ENCODE measurements at places on chromosomes 4 and X.

DNA sequence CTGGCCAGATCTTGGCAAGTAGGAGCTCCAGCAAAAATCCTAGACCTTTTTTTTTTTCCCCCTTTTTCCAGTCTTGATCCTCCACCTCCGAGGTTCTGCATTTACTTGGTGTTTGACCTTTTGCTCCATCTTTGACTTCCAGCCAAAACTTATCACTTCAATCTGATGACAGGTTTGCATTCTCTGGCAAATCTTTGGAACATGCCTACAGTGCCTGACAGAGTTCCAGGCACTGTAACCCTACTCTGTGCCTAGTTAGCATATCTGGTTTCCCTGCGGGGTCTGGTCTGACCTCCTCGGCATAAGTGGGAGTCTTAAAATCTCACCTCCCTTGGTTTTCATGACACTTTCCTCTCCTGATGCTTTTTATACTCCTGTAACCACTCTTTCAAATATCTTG is 39.4 kb upstream of the NR3C2 start:
- DNase-seq: no peak

GRCh38 chr4:122855353-122855890 is 28.8 kb downstream of the FGF2 start:
- DNase-seq: no peak

- no peak for DNase-seq
Observed at GRCh38 chr4:54359919-54360650, 131.0 kb downstream of the PDGFRA start.

GRCh38 chr4:4603067-4603466 is 61.2 kb upstream of the STX18 start:
- no peak for DNase-seq

DNA sequence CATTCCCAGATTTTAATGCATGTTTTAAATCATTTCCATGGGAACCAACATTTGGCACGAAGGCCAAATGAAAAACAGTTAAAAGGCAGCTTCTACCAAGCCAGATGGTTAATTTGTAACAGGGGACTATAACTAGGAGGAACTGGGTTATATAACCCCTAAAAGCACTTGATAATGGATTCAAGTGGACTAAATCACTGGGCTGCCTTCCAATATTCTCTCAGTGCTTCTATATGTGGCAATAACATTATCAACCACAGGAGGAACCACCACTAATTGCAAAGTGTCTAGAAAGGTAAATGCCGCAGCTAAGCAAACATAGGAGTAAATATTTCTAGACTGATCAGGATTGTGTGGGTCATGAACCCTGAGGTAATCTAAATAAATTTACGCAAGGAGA is 391.5 kb downstream of the UBE2NL start:
- DNase-seq: no peak

DNA sequence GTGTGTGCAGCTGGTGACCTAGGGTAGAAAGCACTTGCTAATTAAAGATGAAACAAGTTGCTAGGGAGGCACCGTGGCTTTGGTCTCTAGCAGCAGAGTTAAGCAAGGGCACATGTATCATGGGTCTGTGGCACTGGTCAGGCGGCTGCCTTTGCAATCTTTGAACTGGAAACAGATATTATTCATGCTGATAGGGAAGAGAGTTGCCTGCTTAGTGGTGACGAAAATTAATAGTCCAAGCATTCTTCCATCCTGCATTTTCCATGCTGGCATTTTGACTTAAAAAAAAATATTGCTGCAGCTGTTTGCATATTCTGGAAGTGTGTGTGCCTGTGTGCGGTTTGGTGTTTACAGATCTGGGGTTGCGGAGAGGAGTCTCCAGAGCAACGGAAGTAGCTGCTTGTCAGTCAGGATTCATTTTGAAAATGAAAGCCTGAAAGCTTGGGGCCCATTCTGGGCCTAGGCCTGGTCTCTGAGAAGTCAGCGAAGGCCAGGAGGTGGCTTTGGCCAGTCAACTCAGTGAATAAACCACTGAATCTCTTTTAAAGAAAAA is 2.3 kb upstream of the SOWAHD start:
- DNase-seq: no peak

DNA sequence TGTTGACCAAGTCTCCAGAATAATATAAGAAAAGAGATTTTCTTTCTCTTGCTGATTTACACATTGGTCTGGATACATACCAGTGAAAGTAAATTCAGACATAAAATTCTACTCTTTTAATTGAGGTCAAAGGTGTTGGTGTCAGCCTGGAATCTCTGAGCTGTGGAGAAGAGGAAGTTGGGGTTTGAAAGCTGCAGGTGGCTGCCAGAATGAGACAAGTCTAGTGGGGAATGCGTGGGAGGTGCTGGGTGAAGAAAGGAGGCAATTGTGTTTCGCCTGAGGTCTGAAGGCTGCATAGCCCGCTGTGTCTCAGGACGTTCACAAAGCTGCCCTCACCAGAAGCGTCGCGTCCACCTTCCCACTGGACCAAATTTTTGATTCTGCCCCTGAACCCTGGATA is 31.2 kb downstream of the PHEX start:
- no peak for DNase-seq

DNA sequence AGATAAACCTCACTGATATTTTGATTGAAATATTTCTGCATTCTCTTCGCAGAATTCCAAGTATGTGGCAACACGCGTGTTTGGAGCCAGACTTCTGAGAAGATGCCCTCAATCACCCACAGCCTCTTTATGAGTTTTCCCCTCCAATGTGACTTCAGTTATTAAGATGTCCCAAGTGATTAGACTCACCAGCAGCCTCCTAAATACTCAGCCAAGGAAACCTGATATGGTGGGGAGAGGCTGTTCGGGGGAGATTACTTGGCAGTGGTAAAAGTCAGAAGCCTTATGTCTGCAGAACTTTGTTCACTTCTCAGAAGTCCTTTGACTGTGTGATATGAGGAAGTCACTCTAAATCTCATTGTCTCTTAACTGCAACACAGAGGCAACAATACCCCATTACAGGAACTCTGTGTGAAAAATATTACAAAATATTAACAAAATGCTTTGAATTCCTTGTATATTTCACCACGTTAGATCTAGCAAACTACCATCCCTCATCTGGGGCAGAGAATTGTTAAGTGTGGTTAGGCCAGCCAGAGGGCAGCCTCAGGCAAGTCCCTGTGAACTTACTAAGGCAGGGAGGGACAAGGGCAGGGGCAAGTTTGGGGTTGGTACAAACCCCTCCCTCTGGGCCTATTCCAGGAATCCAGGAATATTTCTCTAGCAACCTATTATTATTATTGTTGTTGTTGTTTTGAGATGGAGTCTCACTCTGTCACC is 151.4 kb upstream of the USP9X start:
- DNase-seq: peak; percentile 15

DNA sequence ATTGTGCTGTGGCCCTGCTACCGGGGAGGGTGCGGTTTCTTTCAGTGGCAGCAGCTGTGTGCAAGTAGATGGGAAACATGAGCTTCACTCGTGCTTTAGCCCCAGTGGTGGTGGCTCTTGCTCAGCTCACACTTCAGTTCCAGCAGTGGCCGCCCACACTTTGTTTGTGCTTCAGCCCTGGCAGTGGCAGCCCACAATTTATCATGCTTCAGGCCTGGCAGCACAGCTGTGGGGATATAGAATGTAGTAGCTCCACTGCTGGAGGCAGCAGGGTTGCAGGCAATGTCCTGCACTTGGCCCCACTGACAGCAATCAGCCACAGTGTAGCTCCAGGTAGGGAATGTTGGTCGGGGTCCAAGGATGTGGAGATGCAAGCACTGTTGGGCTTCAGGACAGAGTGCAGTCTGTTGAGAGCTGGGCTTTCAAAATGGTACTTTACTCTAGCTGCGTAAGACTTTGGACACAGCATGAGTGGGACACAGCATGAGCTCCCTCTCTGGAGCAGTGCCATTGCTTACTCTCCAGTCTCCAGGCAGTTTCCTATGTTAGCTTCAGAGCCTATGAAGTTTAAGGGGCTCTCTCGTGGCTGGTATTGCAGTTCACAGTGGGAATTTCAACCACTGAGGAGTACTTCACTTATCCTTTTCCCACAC is 413.1 kb downstream of the PDGFC start:
- no peak for DNase-seq

GRCh38 chr4:140996766-140997165 is 136.5 kb downstream of the RNF150 start:
- no peak for DNase-seq

DNA sequence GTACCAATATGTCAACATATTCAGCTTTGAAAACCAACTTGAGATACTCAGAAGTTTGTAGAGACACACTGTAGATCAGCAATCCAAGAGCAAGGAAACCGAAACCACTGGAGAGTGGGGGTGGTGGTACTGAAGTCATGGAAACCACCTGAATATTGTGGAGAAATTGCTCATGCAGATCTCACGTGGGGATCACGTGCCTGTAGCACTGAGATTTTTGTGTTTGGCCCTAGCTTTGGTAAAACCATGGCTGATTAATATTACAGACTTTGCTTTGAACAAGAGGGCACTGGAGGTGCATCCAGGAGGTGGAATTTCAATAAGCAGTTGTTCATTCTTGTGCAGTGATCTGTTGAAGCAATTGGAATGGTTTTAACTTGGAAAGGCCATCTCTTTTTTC is 47.2 kb downstream of the GBA3 start:
- DNase-seq: no peak

DNA sequence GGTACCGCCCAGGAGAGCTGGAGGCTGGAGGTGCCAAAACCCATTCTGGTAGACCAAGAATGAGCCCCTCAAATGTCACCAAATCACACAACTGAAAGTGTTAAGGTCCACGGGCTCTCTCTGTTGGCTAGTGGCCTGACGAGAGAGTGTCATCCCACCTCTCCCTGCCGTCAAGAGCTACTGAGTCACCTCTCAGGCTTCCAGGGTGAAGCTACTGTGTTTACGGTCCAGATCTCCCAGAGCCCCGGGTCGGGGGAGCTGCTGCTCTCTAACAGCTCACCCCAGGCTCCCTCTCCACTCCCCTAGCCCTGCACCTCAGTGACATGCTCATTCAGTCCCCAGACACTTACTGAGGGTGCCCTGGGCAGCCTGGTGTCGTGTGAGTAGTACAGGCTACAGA is 59.2 kb downstream of the ADGRG2 start:
- no peak for DNase-seq

GRCh38 chr4:121057466-121057922 is 14.8 kb downstream of the NDNF start:
- no peak for DNase-seq

GRCh38 chr4:2101346-2102044 is 42.4 kb downstream of the NAT8L start:
- no peak for DNase-seq

GRCh38 chrX:136495043-136495442 is 2.3 kb upstream of the HTATSF1 start:
- DNase-seq: no peak

DNA sequence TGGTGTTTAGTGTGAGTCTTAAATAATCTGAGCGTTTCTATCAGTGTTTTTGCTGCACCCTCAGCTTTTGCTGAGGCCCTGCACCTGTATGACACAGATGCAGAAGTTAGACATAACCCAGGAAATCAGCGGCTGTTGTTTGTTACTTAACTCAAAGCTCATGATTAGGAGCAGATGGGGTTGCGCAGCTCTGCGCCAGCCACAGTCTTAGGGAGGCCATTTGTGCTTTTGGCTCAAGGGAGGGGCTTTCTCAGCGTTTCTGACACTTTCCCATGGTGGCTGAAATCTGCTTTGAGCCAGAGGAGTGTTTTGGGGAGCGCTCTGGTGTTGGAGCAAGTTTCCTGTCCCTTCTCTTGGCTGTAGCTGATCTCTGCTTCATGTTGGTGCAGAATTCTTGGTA is 433.8 kb downstream of the NAF1 start:
- DNase-seq: no peak

- DNase-seq: no peak
Observed at GRCh38 chr4:186137196-186137794, 32.8 kb downstream of the FAM149A start.

DNA sequence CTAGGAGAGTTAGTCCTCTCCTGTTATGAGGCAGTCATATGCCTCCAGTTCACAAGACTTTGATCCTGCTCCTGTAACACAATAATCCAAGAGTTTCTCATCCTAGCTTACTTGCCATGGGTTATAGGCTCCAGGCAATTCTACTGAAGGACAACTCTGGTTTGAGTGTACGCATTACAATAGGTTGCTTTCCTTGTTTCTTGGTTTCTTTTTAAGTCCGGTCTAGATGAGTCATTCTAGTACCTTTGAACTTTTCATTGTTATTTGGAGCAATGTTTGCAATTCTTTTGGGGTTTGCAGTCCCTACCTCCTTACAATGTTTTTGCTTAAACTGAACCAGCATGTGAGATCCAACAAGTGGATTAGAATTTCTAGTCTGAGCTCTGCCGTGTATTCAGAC is 109.1 kb downstream of the ANAPC4 start:
- no peak for DNase-seq

DNA sequence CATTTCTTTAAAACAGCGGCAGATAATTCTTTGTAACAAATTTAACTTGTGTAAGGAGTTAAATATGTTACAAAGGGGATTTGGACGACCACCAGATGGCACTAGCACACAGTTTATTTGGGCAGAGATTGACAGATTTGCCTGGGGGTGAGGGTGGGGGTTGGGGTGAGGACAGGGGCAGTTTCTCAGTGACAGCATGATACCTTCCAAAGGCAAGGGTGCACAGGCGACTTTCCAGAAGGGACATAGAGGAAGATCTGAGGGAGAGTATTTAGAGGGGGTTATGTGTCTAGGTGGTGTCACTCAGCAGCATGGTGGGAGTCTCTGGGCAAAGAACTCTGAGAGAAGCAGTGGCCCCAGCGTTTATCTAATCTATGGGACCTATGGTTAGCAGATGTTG is 9.6 kb upstream of the TMA16 start:
- DNase-seq: no peak

DNA sequence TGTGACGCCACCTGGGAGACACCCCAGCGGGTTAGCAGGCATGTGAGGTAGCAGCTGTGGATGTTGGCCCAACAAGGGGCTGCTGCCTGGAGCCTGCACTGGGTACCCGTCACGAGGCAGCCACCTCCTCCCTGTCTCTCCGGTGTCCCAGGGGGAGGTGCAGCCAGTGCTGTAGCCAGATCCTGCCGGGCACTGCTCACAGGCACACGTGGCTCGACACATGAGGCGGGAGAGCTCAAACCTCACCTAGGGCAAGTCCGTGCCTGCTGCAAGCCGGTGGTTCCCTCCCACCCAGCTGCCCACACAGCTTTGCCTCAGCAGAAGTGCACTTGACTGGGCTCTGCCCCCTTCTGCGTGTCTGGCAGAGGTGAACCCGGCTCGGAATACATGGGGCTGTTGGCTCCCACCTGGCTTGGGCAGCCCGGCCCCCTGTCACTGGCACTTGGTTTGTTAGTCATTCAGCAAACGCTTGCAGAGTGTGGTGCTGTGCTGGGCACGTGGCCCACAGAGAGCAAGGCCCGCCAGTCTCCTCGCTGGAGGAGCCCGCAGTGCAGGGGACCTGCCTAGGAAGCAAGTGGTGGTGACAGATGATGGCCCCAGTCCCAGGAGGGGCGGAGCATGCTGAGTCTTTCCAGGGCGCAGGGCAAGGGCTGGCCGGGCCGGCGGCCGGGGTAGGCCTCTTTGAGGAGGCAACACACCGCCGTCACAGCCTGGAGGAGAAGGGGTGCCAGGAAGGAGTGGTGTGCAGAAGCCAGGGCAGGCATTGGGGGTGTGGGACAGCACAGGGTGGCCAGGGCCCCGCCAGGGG is 10.1 kb upstream of the SH3TC1 start:
- peak; percentile 93 for DNase-seq

- no peak for DNase-seq
Observed at GRCh38 chr4:153383131-153383530, 38.6 kb downstream of the MND1 start.

All from lower leg skin (tissue), 4 donors.